ENCODE measurements at places on chromosomes 7 and 10.

DNA sequence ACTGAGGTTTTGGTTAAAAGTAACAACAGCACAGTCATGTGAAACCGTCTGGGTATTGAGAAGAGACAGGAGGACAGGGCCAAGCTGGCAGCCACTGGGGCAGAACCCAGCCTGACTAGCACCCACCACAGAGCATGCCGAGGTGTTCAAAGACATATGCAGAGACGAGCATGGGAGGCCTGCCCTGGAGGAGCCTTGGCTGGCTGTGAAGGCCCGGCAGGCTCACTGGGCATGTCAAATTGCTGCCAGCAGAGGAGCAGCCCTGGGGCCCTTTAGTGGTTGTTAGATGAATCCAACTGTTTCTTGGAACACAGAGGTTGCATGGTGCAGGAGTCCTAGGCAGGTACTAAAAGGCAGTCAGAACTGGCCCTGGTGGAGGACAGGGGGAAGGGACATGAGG is 5.0 kb upstream of the GDF2 start:
- DNase-seq = no peak

DNA sequence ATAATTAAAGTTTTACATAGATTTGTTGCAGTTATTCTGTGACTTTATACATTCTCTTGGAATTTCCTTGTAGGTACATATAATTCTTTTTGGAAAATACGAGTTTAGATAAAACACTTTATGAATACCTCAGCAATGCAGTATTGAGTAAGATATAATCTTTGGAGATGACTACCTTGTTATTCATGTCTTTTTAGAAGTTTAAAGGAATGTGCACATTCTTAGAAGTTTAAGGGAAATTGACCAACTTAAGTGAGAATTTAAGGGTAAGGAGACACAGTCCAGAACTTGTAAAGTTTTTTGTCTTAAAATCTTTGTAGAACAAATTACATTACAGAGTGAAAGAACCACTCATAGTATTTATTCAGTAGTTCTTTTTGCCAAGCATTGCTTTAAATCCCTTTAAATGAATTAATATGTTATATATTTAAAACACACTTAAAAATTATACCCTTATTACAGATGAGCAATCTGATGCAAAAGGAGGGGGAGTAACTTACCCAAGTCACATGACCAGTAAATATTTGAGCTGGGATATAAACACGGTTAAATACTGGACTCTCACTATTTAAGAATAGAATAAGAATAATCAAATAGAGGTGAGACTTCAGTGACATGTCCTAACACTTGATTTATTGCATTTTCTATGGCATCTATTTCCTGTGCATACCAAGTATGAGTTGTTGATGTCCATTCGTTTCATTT is 139.5 kb upstream of the FERD3L start:
- DNase-seq = no peak

DNA sequence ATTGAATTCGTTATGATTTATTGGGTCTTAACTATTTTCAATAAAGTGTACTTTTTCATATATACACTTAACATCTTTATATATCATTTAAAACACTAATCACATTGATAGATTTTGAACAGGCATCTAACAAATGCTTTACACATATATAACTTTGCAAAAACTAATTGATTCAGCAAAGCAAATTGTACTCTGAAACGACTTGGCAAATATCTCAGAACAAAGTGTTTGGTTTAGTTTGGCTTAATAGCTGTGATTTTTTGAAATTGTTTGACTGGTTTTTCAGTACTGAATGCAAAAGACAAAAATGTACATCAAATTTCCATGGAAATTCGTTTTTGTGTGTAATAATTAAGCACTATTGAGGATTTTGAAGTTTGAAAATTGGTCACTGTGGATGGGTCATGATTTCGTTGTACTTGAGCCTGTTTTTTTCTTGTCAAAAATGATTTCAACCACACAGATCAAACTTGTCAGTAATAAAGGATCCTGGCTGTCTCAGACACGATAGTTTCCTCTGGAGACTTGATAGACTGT is 125.3 kb upstream of the SLC25A13 start:
- DNase-seq = no peak

DNA sequence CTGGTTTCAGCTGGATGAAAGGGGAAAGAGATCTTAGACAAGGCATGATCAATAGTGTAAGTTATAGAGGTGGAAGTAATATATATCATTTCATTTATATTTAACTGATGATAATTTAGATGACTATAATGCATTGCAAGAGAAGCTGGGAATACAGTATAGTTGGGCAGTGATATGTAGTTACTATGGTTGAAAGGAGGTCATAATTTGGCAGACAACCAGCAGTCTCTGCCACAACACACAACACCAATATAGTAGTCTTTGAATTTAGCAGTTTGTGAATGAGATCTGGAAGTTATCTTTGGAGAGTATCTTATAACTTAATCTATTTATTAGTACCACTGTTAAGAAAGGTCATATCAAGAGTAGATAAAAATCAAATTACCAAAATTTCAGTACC is 39.9 kb downstream of the TAX1BP1 start:
- DNase-seq = no peak

DNA sequence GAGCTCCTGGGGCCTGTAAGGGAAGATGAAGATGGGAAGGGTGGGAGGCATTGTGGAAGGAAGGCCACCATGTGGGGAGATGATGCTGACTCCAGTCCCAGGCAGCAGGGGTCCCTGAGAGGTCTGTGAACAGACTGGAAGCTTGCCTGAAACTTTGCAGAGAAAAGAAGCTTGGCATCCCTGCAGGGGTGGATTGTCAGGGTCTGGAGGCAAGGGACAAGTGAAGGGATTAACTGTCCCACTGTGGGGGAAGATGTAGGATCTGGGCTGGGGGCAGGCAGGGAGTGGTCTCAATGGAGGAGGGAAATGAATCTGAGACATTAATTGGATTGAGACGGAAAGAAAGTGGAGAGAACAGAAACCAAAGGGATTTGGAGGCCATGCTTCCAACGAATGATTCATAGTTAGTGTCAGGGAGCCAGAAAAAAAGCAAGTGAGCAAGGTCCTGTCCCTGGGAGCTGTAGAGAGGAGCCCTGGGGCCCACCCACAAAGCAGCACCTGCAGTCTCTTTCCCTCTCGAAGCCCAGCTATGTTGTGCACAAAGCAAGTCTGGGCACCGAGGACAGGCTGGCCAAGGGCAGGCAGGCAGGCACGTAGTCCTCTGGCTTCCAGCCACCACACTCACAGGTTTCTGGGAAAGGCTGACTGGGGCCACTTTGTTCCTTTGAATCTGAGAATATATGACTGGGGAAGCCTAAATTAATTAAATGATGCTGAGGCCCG is 4.7 kb upstream of the SLC18A3 start:
- DNase-seq = no peak

DNA sequence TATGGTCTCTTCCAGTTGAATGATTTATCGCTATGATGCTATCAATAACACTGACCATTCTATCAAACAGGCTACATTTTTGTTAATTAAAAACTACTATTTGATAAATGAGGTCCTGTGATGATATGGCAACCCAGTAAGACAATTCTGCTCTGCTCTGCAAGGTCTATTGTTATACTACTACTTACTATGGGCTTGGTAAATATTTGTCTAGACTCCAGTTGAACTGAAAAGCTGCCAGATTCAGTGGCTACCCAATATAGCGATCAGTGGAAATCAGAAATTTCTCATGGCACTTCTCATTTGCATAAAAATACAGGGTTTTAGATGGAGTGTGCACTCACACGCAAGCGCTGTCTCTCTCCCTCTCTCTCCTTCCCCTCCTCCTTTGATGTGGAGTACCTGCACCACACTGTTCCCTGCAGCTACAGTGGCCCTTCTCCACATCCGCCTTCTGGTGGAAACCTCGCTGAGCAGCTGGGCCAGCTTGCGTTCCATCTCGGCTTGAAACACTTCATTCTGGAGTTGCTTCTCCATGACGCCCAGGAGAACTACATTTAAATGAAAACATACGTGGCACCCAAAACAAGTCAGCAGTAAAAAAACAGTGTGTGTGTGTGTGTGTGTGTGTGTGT is 77.9 kb downstream of the KIAA1549 start:
- DNase-seq = peak; percentile 94

DNA sequence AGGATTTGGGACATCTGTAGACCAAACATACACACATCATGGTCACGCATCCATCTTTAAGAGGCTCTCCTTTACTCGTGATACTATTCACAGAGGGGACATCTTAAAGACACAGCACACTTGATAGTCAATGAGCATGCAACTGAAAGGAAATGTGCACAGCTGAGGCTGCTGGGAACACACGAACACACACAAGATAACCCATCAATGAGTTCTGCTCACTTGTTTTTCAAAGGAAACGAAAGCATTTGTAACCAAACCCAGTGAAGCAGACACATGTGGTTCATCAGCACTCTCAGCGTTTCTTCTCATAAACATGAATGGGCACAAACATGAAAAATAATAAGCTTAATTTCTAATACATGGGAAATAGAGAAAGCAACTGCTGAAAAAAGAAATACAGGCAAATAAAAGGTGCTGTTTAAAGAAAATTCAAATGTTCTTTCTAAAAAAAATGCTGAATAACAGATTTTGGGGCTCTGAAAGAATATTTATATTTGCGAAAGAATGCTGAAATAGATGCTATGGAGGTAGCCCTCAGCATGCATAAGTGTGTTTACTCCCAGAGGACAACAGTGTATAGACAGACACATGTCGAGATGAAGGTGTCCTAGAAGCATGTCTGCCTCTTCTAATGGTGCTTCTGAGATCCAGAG is 59.7 kb upstream of the LAMB4 start:
- DNase-seq = peak; percentile 34

DNA sequence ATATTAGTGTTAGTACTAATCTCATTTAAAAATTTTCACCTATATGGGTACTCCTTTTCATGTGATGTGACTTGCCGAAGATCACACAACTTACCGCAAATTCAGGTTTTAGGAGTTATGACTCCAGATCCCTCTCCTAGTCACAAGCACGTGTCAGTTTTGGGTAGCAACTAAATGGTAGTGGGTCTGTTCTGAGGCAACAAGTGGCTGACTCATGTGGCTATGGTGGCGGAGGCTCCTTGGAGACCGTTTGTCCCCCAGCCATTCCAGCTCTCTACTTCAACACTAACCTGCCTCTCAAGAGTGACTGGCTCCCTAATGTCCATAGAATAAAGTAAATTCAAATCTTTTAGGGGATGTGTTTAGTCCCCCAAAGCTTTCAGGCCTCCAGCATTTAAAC is 39.5 kb downstream of the MRC1 start:
- DNase-seq = no peak

- no peak for DNase-seq
These were observed 234.4 kb downstream of the GLI3 start for GRCh38 chr7:42002654-42003053.

DNA sequence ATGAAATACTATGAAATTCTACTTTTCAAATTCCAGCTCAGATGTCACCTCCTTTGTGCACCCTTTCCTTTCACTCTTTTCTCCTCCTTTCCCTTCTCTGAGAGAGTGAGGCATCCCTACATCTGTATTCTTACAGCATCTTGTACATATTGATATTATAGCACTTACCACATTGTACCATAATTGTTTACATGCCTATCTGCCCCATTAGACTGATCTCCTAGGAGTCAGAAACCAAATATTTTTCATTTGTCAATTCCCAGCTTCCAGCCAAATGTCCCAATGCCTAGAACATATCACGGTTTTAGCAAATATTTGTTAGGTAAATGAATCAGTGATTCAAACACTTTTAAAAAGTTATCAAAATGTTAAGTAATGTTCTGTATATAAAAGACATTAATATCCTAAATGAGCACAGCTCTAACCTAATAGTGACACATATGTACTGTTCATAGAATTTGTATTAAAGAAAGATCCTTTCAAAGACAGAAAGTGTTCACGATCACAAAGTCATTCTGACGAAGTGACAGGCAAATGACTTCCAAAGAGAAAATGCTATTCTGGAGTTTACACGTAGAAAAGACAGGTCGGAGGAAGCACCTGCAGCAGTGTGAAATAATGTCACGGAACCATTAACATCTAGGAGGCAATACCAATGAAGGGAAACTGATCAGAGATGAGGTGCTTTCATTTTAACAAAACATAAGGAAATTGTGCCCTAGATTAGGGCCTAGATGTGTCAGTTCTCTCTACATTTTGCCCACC is 774.2 kb downstream of the MAGI2 start:
- no peak for DNase-seq

- no peak for DNase-seq
These were observed 53.5 kb upstream of the SEMA3E start for GRCh38 chr7:83702446-83702845.

DNA sequence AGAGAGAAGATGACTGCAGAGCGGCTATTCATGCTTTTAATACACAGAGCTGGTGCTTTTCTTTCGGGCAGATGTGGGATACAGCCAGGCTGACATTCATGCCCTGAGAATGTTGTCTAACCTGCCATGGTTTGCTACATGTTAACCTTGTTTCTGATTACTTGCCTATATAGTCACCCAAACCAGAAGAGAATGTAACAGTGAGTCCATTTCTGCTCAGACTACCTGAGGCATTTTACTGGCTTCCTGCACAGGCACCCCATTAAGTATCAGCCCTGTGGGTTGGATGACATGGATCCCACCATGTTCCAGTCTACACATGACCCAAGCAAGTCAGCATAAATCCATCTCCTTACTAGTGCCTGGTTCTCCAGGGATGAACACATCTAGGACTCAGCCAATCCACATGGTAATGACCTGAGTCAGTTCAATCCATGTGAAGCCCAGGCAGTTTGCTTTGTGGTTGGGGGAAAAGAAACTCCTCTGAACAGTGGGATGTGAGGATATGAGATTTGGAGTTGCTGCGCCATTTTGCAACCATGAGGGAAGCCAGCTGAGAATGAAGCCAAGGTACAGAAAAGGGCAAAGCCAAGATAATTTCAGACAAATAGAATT is 55.7 kb upstream of the MKX start:
- DNase-seq = no peak

DNA sequence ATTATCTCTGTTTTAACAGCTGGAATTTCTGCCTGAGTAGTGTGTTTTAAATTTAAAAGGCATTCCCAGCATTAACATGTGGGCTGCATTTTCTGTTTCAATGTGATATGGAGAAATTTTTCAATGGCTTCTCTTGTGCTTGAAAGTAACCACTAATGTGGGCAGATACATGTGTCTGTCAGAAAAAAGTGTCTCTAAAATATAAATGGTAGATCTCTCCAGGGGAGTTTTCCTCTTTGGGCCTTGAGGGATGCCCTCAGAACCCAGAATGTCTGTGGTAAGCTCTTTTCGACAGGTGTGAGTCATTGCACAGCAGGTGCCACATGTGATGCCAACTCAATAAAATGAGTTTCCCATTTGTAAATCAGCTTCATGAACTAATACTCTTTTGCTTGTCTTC is 221.1 kb downstream of the SEMA3E start:
- DNase-seq = no peak
